ENCODE measurements at places on chromosomes 16 and 17. TPM values are rescaled to one million over a fixed set of nuclear protein-coding genes. Genes with fewer than 3 reads are reported as not detected.

DNA sequence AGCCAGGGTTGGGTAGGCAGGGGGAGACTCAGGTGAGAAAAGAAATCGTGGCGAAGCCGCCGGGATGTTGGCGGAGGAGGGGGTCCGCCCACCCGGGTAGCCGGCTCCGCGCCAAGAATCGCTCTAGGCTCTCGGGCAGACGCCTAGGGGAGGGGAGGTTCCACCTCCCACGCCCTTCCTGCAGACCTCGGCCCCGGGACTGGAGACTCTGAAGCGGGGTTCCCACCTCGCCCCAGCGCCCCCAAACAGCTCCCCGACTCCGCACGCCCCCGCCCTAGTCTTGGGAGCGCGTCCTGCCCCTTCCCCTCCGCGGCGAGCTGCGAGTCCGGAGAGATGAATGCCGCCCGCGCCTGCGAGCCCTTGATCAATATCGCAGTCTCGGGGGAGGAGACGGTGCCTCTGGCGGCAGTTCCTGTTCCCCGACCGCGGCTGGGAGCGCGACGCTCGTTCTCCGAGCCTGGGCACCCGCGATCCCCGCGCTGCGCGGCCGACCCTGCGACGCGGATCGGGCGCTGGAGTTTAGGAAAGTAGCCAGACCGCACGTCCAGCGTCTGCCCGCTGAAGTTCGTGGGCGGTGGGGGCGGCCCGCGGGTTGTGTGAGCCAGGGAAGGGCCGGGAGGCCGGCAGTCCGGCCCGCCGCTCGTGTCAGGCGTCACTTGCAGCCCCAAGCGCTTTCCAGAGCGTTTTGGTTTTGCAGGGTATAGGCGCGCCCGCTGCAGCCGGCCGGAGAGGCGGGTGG lies 790 bp downstream of the CRHR1 start:
- DNase-seq, result no peak

- no peak for DNase-seq
These were observed 370.2 kb upstream of the MAF start for GRCh38 chr16:79970551-79971236.

- no peak for DNase-seq
These were observed 8.7 kb downstream of the CLUAP1 start for GRCh38 chr16:3509470-3509928.

- DNase-seq, result no peak
These were observed 5.6 kb downstream of the KCTD13 start for GRCh38 chr16:29920288-29921033.

GRCh38 chr16:78571898-78572358 lies 472.5 kb downstream of the WWOX start:
- no peak for DNase-seq

GRCh38 chr16:88379694-88380040 lies 3.1 kb upstream of the ZNF469 start:
- DNase-seq, result no peak

GRCh38 chr17:559551-560431 lies 154.8 kb downstream of the VPS53 start:
- DNase-seq, result no peak

WNK4 gene
- 0.64 TPM for total RNA-seq
